ENCODE measurements at places on chromosomes 2 and 18.

DNA sequence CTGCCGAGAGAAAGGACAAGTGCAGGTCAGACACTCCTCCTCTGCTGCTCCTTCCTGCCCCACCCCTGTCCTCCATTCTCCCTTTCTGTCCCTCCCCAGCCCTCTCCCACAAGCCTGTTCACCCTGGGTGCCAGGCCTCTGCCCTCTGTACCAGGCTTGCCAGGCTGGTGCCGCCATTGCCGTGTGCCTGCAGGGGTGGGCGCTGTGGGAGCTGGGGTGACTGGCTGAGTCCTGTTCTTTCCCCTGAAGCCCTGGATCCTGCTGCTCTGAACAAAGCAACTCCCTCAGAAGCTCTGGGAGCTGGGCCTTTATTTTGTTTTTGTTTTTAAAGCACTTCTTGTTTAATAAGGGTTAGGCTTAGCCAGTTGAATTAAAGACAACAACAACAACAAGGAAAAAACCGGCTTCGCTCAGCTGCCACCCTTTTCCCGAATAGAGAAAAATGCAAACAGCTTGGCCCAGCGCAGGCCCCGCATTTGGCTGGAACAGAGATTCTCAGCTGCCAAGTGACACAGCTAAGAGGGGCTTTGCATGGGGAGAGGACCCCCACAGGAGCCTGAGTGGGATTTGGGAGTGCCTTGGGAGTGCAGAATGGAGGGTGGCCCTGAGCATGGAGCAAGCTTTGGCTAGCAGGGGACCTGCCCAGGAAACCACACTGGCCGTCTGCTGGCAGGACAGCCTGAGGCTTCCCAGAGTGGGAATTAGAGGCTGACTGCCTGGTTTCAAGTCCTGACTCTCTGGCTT is 9.1 kb downstream of the PCARE start:
- DNase-seq: no peak

- no peak for DNase-seq
Measured at GRCh38 chr2:64666810-64667438, 13.2 kb upstream of the SERTAD2 start.

- no peak for DNase-seq
Measured at GRCh38 chr2:8572712-8573233, 109.1 kb upstream of the ID2 start.

DNA sequence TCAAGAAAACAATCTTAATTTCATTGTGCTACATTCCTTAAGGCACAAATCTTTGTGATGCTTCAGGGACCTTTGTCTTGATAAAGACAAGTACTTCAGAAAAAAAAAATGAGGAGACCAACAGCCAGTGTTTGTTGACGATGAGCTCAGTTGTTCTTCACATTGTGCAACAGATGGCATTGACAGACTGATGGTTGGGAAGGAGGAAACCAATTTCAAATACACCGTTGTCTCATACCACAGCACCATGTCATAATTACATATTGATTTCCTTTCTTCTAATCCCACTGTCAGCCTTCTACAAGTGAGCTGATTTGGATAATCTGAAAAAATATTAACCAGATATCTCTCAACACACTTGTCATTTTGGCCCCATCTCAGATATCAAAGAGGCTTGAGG is 53.7 kb upstream of the GRB14 start:
- DNase-seq: no peak

DNA sequence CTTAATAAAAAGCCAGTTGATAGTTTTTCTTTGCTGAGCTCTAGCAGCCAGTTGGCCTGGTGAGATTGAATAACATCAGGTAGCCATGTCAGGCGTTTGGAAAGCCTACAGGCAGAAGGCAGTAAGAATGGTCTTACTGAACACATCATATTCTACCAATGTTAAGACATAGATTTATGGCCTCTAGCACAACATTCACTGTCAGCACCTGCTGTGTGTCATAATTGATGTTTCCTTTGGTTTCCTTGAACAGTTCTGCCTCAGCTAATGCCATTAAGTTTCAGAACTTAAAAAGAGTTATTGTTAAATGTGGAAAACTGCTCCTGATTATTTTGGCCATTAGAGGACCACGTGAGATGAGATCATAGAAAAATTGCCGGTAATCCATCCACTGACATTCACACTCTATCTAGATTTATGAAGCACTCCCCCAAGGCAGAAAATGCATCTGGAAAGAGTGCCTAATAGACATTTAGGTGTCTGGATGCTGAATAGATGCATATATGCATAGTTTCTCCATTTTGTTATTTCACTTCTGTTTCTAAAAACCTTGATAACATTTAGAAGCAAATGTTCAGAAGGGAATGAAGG is 434.7 kb downstream of the PTPRM start:
- DNase-seq: no peak

DNA sequence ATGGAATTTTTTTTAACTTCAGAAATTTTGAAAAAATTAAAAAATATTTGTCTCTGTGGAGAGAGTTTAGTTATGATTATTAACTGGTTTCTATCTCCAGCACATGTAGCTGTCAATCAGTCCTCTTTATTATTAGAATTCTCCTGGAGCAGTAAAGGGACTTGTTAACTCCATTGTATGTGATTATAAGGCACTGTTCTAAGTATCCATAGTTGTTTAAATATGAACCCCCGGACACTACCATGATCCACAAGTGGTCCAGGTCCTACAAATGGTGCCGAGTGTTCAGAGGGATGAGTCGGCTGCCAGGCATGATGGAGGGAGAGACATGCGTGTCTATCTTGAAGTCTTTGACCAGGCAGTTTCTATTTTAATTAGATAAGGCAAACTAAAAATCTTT is 492 bp downstream of the CHRNA1 start:
- DNase-seq: no peak

GRCh38 chr2:69380072-69380917 is 6.7 kb downstream of the GFPT1 start:
- no peak for DNase-seq

DNA sequence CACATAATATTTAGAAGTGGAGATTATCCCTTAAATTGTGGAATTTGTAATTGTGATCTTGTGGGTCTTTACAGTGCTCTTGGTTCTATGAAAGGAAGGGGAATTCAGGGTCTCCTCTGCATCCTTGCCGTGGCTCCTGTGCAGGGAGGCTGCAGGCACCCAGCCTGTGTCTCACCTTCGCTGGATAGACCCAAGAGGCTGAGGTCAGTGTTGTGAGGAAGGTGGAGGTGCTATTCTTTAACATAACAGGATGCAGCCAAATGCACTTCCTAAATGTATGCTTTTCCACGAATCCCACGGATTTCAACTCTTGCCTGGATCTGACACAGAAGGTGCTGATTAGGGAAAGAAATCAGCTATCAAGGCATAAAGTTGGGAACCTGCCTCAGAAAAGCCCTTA is 69.5 kb downstream of the TMEM18 start:
- DNase-seq: no peak

DNA sequence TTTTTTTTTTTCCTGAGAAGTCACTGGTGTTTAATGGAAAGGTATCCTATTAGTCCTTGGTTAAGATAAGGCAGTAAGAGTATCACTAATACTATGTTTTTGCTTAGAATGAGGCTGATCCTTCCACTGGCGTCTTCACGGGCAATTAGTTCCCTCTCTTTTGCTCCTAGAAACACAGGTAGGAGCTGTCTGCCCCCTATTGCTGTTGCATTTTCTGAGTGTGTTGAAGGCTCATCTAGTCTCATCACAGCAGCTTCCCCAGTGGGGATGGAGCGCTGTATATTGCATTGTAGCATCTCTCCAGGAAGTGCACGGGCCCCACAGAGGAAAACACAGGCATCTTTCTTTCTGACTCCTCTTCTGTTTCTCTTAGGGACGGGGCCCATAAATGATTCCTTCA is 145.0 kb downstream of the NAPG start:
- no peak for DNase-seq

Measured in AG09319 (cell line).